ENCODE measurements at places on chromosomes 6 and 20. TPM values are rescaled to one million over a fixed set of nuclear protein-coding genes. Genes with fewer than 3 reads are reported as not detected.
A peak's percentile ranks its signal among the peaks of the same experiment; 100 is the strongest.

EYA2 gene
- polyA plus RNA-seq: 0.72 TPM

TTK gene
- 0.10 TPM for polyA plus RNA-seq

EPPIN gene
- not detected for polyA plus RNA-seq

MYBL2 gene
- polyA plus RNA-seq: 0.10 TPM

PCK1 gene
- polyA plus RNA-seq: 0.81 TPM

BHLHE23 gene
- polyA plus RNA-seq: not detected

FAM83B gene
- 0.18 TPM for polyA plus RNA-seq

BMP2 gene
- polyA plus RNA-seq: 3.3 TPM

- no peak overlapping the region for H3K27ac ChIP-seq
- no peaks in the 10 kb centered on the region for H3K4me1 ChIP-seq
- no peak overlapping the region for H3K4me3 ChIP-seq
- no peaks in the 10 kb centered on the region for H3K36me3 ChIP-seq
- no peaks in the 10 kb centered on the region for H3K27me3 ChIP-seq
- no peak for DNase-seq
These were observed 415.8 kb downstream of the PREX1 start for GRCh38 chr20:48411919-48412522.

GRCh38 chr6:13012296-13012695 lies 295.7 kb downstream of the PHACTR1 start:
- H3K4me1 ChIP-seq: no peaks in the 10 kb centered on the region
- H3K27ac ChIP-seq: no peak overlapping the region
- H3K4me3 ChIP-seq: no peak overlapping the region
- H3K27me3 ChIP-seq: peaks cover 12% of the 10 kb centered on the region

- no peak for DNase-seq
- no peak overlapping the region for H3K27ac ChIP-seq
- H3K27me3 ChIP-seq: no peaks in the 10 kb centered on the region
- no peaks in the 10 kb centered on the region for H3K4me1 ChIP-seq
- H3K36me3 ChIP-seq: no peaks in the 10 kb centered on the region
These were observed 12.9 kb upstream of the MCM3 start for GRCh38 chr6:52297433-52297832.

DNA sequence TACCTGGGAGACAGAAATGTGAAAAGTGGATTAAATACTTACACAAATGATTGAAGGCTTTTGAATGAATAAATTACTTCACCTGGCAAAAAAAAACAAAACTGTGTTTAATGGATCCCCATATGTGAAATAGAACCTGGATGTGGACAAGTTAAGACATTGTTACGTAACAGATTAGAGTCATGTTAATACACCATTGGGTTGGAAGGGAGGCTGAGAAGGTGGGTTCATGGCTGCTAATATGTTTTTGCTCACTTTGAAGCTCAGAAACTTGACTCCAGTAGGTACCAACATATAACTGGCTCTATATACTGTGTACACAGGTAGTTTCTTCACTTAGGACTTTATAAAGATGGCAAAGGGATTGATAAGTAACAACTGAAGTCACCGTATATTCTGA lies 21.4 kb upstream of the TENT5A start:
- H3K27ac ChIP-seq: no peak overlapping the region
- no peaks in the 10 kb centered on the region for H3K27me3 ChIP-seq
- H3K4me1 ChIP-seq: no peaks in the 10 kb centered on the region
- DNase-seq: no peak

GRCh38 chr6:5334341-5334740 lies 73.0 kb downstream of the FARS2 start:
- H3K4me3 ChIP-seq: no peak overlapping the region
- H3K36me3 ChIP-seq: no peaks in the 10 kb centered on the region
- peaks cover 12% of the 10 kb centered on the region for H3K4me1 ChIP-seq
- H3K27ac ChIP-seq: no peak overlapping the region
- no peak for DNase-seq

DNA sequence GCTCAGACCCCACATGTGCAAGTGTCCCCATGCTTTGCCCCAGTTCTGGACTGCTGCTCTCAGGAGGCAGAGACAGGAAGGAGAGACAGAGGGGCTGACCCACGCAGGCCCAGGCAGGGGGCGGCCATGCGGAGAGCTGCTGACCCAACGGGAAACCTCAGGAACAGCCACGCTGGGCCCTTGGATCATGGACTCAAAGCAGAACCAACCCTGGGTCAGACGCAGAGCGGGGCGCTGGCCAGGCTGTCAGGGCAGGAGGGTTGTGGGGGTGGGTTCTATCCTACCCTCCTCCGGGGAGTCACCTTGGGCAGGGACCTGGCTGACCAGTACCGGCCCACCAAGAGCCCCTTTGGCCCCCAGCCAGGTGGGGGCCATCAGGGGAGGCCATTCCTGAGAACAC lies 2.0 kb downstream of the KCNQ2 start:
- no peak overlapping the region for H3K4me3 ChIP-seq
- H3K36me3 ChIP-seq: no peaks in the 10 kb centered on the region
- H3K4me1 ChIP-seq: peaks cover 6% of the 10 kb centered on the region
- DNase-seq: no peak
- no peak overlapping the region for H3K27ac ChIP-seq
- H3K27me3 ChIP-seq: no peaks in the 10 kb centered on the region

GRCh38 chr6:132506461-132506860 lies 6.5 kb downstream of the STX7 start:
- H3K27me3 ChIP-seq: no peaks in the 10 kb centered on the region
- H3K4me1 ChIP-seq: peaks cover 44% of the 10 kb centered on the region
- no peak for DNase-seq
- no peak overlapping the region for H3K27ac ChIP-seq
- no peak overlapping the region for H3K4me3 ChIP-seq

GRCh38 chr6:154053141-154053540 lies 14.1 kb downstream of the OPRM1 start:
- no peak overlapping the region for H3K27ac ChIP-seq
- H3K36me3 ChIP-seq: no peaks in the 10 kb centered on the region
- no peak overlapping the region for H3K4me3 ChIP-seq
- no peaks in the 10 kb centered on the region for H3K4me1 ChIP-seq
- DNase-seq: no peak

DNA sequence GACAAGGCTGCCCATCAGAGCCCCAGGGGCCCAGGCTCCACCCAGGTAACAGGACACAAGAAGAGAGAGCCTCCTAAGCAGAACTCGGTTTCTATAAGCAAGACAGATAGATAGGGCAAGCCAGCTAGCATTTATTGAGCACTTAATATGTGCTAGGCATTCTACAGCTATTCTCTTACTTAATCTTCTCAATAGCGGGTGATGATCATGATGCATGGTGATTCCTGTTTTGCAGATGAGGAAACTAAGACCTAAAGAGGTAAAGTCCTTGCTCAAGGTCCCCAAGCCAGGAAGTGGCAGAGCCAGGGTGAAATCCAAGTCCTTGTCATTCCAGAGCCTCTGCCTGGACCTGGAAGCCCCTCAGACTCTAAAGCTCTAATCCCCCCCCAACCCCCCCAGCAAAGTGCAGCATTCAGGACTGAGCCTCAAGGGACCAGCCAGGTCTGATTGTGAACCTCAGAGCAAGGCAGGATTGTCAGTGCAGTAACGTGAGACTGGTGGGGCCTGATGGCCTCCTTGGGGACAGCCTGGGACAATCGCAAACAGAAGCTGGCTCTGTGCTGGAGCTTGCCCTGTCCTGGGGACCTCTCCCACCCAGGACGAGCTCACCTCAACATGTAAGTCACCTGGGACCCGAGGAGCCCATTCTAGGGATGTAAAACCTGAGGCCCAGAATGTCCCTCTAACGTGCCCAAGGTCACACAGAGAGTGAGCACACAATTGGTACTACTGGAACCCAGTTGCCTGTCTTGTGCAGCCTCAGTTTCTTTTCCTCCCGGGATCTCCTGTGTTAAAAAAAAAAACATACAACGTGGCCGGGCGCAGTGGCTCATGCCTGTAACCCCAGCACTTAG lies 48.4 kb upstream of the PTGIS start:
- no peak overlapping the region for H3K4me3 ChIP-seq
- peak; percentile 15 for DNase-seq
- no peaks in the 10 kb centered on the region for H3K36me3 ChIP-seq
- peaks cover 8% of the 10 kb centered on the region for H3K4me1 ChIP-seq

DNA sequence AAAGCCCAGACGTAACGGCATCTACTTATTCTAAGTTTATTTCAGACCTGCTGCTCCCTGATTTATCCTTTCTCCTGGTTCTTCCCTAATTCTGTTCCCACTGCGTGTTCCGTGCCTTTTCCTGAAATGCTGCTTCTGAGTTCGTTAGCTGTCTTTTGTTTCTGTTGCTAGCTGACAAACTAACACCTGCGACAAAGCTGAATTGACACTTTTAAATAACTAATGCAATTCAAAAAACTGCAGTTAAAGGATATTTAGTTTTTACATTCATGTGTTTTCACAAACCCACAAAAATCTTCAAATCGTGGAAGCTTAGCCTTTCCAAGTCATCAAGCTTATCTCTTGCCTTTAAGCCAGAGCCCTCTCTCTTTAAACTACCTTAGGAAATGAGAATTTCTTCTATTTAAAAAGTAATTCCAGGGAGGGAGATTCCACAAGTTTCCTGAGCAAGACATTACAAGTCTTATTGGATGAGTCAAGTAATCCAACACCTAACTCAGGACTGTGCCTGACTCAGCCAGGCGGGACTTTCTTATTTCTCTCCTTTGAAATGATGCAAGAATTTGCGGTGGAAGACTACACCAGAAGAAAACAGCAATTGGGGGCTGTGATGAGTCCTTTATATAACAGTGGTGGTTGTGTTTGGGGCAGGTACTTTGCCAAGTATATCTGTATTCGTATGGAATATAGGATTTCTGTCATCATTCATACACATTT lies 6.3 kb downstream of the ADTRP start:
- no peak for DNase-seq
- H3K27ac ChIP-seq: no peak overlapping the region
- no peaks in the 10 kb centered on the region for H3K4me1 ChIP-seq
- H3K4me3 ChIP-seq: no peak overlapping the region
- H3K36me3 ChIP-seq: no peaks in the 10 kb centered on the region
- H3K27me3 ChIP-seq: no peaks in the 10 kb centered on the region

DNA sequence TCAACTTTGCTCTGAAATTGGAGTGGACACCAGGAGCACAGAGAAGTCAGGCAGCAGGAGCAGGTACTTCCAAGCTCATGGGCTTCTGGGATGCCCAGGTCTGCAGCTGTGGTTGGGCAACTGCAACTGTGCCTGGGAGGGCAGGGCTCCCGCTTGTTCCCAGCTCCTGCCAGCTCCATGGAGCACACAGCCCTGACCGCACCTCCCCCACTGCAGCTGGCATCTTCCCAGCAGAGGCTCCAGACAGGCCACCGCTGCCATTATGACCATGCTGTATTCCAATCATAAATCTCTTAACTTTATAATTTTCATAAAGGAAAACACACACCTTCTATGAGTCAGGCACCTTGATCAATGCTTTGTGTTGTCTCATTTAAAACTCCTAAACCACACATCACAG lies 36.9 kb downstream of the STK38 start:
- H3K27ac ChIP-seq: no peak overlapping the region
- H3K36me3 ChIP-seq: peaks cover 65% of the 10 kb centered on the region
- H3K4me3 ChIP-seq: no peak overlapping the region
- H3K4me1 ChIP-seq: no peaks in the 10 kb centered on the region
- no peaks in the 10 kb centered on the region for H3K27me3 ChIP-seq

- no peaks in the 10 kb centered on the region for H3K36me3 ChIP-seq
- no peak for DNase-seq
- H3K4me3 ChIP-seq: no peak overlapping the region
- H3K27me3 ChIP-seq: no peaks in the 10 kb centered on the region
These were observed 152.3 kb upstream of the CDH4 start for GRCh38 chr20:61099806-61100205.

DNA sequence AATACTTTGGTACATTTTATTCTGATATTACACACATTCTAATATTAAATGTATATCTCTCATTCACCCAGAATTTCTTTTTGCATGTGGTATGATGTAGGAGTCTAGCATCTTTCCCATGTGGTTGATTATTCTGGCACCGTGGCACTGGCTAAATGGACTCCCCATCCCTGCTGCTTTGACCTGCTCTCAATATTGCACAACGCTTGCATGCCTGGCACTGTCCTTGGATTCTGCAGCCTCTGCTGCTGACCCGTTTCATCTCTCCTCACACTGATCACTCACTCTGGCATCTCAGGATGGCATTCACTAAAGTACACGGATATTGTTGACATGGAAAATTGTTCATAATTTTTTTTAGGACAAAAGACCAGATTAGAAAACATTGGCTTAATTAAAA lies 11.5 kb upstream of the DACT2 start:
- H3K4me3 ChIP-seq: no peak overlapping the region
- no peaks in the 10 kb centered on the region for H3K4me1 ChIP-seq
- no peak for DNase-seq
- no peak overlapping the region for H3K27ac ChIP-seq

DNA sequence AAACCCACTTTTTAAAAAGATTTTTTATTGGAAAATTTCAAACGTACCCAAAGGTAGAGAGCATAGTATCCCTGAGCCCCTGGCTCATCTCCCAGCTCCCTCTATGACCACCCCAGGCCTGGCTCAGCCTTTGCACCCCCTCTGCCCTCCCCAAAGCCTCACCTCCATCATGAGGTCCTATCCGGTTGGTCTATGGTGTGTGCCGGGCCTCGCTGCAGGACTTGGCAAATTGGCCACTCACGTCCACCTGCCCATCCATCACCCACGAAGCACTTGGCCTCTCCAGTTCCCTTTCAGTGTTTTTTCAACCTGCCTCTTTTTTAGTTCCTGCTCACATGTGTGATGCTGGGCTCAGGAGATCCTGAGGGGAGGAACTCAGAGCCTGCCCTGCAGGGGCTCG lies 147.4 kb downstream of the CDH4 start:
- no peaks in the 10 kb centered on the region for H3K4me1 ChIP-seq
- H3K36me3 ChIP-seq: no peaks in the 10 kb centered on the region
- DNase-seq: no peak
- H3K27ac ChIP-seq: no peak overlapping the region
- no peaks in the 10 kb centered on the region for H3K27me3 ChIP-seq
- H3K4me3 ChIP-seq: no peak overlapping the region

DNA sequence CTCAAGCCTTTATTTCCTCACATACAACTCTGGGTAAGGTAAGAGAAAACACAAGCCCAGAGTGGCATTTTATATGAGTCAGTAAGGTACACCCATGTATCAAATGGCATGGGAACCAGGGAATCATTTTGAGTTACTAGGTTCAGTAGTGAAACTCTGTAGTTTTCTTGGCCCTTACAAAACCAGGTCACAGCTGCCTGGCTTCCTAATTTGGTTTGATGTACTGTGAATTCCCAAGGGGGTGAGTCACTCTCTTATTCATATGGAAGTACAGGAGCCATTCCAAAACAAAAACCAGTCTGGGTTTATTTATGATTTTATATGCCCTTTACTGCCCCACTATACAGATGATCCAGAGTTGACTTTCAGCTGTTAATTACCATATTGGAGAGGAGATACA lies 70.7 kb downstream of the PDE7B start:
- H3K27ac ChIP-seq: peak overlapping the region; percentile 66
- peaks cover 47% of the 10 kb centered on the region for H3K4me1 ChIP-seq
- H3K27me3 ChIP-seq: no peaks in the 10 kb centered on the region
- no peaks in the 10 kb centered on the region for H3K36me3 ChIP-seq
- H3K4me3 ChIP-seq: peak overlapping the region; percentile 28
- no peak for DNase-seq
